Neural progenitor cell (in vitro differentiated cells): ENCODE measurements at places on chromosomes 6 and 20.

GRCh38 chr6:20812776-20813175 is 278.5 kb downstream of the CDKAL1 start:
- DNase-seq, result no peak

DNA sequence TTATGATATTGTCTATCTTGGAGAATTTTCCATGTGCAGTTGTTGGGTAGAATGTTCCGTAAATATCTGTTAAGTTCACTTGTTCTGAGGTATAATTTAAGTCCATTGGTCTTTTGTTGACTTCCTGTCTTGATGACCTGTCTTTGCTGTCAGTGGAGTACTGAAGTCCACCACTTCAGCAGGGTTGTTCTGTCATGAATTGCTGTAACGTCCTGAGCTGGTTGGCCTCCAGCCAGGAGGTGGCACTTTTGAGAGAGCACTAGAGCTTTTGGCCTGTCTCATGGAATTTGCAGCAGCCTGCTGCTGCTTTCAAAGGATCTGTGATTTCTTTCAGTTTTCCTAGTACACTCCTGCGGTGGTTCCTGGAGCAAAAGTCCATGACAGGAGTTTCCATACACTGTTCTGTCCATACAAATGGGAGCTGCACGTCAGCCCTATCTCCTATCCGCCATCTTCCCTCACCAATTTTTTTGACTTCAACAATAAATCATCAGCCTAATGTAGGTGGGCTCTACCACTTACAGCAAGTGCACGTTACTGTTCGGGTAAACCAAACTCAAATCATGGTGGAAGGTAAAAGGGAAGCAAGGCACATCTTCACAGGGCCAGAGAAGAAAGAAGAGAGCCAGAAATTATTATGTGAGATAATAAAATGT is 46.9 kb upstream of the TRERF1 start:
- DNase-seq, result no peak

GRCh38 chr20:38092260-38092857 is 58.8 kb downstream of the RPRD1B start:
- DNase-seq, result no peak

GRCh38 chr6:143158113-143158581 is 97.5 kb downstream of the AIG1 start:
- DNase-seq, result no peak

GRCh38 chr6:46288835-46289234 is 118.1 kb upstream of the ENPP5 start:
- no peak for DNase-seq

GRCh38 chr20:47991875-47992488 is 206.7 kb upstream of the SULF2 start:
- DNase-seq, result peak; percentile 32

GRCh38 chr20:37939701-37940560 is 37.0 kb downstream of the VSTM2L start:
- DNase-seq, result no peak

GRCh38 chr6:128519132-128519930 is 1.1 kb downstream of the PTPRK start:
- peak; percentile 78 for DNase-seq

- peak; percentile 90 for DNase-seq
Measured at GRCh38 chr20:20367575-20368417, at the start of gene INSM1. Gene INSM1 (plus strand): TSS chr20:20368104. CDS start chr20:20368268, 164 bp downstream.

GRCh38 chr6:127462376-127462775 is 3.2 kb upstream of the KIAA0408 start:
- DNase-seq, result no peak

DNA sequence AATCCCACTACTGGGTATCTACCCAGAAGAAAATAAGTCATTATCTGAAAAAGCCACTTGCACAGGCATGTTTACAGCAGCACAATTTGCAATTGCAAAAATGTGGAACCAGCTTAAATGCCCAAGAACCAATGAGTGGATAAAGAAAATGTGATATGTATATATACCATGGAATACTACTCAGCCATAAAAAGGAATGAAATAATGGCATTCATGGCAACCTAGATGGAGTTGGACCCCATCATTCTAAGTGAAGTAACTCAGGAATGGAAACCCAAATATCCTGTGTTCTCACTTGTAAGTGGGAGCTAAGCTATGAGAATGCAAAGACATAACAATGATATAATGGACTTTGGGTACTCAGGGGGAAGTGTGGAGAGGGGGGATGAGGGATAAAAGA is 4.6 kb downstream of the RNGTT start:
- DNase-seq, result no peak

- no peak for DNase-seq
Measured at GRCh38 chr6:24902782-24903181, 33.0 kb downstream of the RIPOR2 start.

DNA sequence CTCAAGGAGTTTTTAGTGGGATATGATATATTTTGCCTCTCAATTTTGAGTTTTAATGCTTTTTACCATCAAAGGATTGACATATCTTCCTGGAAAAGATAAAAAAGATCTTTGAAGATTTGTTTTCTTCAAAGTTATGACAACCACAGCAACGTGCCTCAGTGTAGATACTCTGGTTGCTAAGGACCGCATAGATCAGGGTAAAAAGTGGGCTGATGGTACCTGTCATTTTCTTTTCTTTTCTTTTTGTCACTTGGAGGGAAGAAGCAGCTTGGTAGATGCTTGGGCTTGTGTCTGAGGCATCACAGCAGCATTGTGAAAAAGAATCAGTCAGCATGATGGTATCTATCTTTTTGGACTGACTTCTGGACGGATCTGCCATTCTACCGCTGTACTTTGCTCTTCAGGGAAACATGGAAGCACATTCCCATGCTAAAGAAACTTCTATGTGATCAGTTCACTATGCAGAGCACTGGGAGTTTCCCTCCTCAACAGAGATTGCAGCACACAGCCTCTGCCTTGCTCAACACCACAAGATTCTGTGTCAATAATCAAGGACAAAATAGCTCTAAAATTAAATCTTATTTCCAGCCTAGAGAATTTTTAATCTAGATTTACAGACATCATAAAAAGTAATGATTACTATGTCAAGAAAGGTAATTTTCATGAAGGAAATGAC is 54.8 kb upstream of the SGK1 start:
- no peak for DNase-seq

DNA sequence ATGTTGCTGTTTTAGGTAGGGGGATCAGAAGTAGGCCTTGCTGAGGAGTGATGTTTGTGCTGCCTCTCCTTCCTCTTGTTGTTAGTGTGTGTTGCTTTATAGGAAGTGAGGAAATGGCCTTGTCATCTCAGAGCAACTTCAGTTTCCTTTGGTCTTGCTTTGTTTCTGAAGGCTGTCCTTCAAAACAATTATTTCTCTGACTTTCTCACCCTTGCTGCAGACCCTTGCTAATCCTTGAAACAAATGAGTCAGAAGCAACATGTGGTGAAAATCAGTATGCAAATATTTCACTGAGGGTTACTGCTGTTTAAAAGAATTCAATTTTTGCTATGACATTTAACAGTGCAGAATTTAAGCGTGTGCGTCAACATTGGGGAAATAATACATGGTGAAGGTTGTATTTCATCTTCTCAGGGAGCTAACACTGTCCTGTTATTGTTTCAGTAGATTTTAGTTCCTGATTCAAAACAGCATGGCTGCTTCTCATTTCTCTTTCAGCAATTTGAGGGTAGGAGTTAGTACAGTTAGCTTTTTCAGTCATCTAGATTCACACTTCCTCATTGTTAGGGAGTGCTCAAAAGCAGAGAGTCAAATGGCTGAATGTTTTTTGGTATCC is 13.8 kb downstream of the RNF144B start:
- no peak for DNase-seq

- no peak for DNase-seq
Measured at GRCh38 chr6:25035174-25035511, 99.4 kb upstream of the RIPOR2 start.

DNA sequence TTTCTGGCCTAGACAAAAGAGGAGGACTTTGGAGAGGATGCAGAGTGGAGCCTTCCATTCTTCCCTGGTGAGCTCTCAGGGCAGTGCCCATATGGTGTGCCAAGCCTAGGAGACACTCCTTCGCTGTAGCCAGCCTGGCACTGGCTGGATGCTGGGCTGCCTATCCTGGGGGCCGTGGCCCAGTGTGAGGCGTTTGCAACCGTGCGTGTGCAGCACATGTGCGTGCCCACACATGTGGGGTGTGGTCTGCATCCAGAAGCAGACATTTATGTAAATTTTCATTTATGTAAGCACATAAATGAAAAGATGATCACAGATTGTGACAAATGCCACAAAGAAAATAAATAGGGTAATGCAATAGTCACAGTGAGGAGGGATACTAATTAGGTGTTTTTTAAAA is 35.8 kb upstream of the ZNF831 start:
- no peak for DNase-seq

DNA sequence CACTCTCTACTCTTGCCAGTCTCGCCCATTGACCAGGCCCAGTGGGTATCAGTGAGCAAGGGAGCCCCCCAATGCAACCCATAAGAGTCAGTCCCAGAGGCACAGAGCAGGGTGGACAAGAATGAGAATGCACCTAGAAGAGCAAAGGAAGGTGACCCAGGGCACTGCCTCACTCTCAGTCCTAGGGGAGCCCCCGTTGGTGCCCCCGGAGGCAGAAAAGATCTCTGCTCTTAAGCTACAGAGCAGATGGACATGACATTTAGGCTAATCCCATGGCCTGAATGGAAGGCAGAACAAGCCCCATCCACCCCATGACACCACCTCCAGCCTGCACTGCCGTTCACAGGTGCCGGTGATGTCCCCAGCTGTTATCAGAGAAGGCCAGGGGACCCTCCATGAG is 50.7 kb upstream of the PLEKHG1 start:
- DNase-seq, result no peak

GRCh38 chr20:37282556-37282955 is 6.9 kb upstream of the MANBAL start:
- DNase-seq, result peak; percentile 43

DNA sequence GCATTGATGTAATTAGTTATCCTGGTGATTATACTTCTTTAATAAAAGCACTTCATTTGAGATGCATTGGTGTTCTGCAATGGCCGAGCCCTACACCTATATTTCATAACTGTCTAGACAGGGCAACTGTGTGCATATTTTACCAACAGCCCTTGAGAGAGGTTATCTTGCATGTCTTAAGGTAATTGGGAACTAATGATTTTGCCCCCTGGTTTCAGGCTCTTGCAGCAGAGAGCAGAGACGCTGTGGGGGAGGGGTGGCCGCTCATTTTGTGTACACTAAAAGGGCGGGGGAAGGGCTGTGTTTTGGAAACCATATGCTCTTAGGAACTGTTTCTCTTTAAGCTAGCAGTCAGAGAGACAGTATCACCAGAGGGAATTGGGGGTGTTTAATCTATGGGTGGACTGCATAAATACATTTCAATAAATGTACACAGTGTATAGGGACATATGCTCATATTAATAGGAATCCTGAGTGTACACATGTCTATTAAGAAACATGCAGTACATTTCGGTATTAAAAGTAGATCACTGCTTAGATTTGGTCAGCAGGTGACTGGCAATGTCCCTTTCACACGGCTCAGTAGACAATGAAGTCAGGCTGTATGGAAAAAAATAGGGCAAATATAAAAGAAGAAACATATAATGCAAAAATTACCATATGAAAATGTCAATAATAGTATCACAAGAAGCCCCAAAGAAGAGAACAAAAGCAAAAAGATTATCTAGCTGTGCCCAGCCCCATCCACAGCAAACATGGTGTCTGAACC is 402.9 kb upstream of the CITED2 start:
- peak; percentile 46 for DNase-seq

DNA sequence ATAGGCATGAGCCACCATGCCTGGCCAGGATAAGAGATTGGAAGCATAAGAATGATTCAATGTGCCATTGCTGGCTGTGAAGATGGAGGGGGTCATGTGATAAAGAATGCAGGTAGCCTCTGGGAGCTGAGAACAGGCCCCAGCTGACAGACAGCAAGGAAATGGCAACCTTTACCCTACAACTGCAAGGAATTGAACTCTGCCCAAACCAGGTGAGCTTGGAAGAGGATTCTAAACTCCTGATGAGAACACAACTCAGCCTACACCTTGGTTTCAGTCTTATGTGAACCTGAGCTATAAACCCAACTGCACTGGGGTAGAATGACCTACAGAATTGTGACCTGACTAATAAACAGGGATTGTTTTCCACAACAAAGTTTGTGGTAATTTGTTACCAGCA is 82.0 kb upstream of the AKIRIN2 start:
- DNase-seq, result no peak

GRCh38 chr20:60009826-60010616 is 51.8 kb downstream of the CDH26 start:
- DNase-seq, result peak; percentile 72

GRCh38 chr6:141467881-141468280 is 664.8 kb upstream of the GJE1 start:
- no peak for DNase-seq

DNA sequence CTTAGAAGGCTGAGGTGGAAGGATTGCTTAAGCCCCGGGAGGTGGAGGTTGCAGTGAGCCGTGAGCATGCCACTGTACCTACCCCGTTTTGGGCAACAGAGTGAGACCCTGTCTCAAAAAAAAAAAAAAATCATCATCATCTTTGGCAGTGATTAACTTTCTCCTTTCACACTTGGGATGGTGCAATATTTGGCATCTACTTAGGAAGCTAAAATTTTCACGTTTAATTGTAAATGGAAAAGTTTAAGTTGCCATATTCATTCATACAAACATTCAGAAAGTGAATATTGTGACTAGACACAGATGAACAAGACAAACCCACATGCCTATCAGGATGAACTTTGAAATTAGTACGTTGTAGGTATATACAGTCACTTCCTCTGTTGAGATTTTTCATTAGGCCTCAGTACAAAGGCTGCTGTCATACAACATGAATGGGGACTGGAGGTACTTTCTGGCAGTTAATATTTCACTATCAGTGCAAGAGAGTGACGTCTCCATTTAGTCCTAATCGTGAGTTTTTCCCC is 10.3 kb downstream of the TOP1 start:
- no peak for DNase-seq

DNA sequence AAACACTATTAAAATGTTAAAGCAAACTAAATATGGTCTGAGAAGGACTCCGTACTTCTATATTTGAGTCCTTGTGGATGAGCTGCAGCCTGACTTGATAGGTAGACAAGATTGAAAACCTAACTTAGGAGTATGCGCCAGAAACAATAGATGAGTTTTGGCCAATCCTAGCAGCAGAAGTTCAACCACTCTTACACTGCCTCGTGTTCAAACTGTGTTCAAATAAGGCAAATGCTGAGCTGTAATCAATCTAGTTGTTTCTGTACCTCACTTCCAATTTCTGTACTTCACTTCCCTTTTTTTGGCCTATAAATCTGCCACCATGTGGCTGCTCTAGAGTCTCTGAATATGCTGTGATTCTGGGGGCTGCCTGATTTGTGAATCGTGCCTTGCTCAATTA is 13.2 kb upstream of the SERINC1 start:
- peak; percentile 33 for DNase-seq

GRCh38 chr6:132760256-132760655 is 2.6 kb upstream of the VNN2 start:
- DNase-seq, result no peak

GRCh38 chr6:155432293-155432692 is 23.3 kb downstream of the NOX3 start:
- no peak for DNase-seq

DNA sequence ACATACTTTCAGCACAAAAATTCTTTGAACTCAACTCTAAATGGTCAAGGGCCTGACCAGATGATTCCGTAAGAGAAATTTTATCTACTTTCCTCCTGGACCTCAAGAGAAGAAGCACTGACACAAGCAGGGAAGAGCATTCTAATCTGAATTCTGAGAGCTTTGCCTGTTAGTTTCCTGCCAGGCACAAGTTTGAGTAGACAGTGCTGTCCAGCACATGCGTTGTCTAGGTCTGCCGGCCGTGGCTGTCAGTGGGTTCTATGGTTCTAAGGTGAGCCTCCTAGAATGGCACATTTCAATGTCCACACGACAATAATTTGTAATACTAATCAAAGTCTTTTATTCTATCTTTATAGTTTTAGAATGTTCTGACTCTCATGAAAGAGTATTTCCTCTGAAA is 91.9 kb downstream of the RFPL4B start:
- no peak for DNase-seq

GRCh38 chr6:43990275-43990626 is 137.0 kb downstream of the MRPL14 start:
- no peak for DNase-seq
